ENCODE measurements at places on chromosomes 1 and 21.

DNA sequence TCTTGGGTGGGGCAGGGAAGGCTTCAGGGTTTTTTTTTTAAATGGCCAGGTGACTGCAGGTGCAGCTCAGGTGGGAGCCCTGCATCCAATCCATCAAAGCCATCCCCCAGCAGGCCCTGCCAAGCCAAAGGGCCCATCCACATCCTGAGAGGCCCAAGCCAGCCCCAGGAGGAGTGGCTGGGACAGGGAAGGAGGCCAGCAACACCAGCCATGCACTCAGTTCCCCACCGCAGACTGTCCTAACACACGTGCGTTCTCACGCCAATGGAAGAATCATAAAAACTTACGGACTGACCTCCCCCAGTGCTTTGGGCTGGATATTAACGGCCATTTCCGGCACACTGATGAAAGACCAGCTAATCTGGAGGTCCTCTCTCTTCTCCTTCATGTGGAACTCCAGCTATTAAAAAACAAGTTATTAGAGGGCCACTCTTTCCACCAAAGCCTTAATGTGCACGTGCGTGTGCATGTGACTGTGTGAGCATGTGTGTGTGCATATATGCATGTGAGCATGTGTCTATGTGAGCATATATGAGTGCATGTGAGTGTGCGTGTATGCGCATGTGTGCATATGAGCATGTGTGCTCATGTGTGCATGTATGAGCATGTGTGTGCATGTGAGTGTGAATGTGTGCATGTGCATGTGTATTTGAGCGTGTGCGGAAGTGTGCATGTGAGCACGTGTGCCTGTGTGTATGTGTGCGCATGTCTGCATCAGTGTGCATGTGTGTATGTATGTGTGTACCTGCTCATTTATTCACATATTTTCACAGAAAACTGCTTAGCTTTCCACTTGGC is 35.1 kb downstream of the C2CD2 start:
- no peak for DNase-seq

GRCh38 chr1:54791880-54792522 is 9.1 kb downstream of the TTC22 start:
- DNase-seq: no peak

- no peak for DNase-seq
Observed at GRCh38 chr1:175673371-175674150, 69.8 kb downstream of the TNR start.

DNA sequence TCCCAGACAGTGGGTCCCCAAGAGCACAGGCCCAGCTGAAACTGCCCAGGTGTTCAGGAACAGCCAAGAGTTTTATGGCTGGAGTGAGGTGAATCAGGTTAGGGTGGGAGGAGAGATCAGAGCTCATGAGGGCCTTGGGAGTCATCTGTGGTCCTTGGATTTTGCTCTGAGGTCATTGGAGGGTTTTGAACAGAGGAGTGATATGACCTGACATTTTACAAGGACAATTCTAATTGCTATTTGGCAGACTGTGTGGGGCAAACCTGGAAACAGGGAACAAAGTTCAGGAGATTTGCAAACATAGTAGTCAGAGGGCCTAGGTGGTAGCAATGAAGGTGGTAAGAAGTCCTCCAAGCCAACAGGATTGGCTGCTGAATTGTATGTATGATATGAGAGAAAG is 31.1 kb upstream of the LRRN2 start:
- DNase-seq: no peak

DNA sequence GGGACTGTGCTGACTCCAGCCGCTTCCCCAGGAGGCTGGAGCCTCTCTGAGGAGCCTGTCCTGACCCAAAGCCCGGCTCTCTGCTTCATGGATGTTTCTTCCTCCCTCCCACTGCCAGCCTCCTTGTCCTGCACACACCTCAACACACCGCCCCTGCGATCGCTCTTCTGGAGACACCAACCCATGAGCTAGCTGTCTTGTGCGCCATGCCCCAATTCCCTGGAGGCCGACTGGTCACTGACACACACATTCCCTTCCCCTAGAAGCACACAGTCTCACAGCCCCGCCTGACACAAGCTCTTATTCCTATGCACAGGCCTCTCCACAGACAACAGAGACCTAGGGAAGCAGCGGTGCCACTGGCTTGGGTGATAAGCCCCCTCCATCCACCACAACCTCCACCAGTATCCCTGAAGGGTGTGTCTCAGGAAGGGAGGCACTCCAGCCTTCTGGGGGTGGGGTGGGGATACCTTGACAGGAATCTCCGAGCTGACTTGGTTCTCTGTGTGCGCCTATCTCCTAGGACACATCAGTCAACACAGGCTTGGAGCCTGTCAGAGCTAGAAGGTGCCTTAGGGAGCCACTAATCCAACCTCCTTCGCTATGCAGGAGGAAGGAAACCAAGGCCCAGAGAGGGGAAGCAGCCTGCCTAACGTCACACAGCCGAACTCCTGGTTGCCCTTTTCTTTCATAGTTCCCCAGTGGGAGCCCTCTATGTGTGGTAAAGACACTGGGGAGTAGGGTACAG is 31.1 kb downstream of the AHDC1 start:
- no peak for DNase-seq

DNA sequence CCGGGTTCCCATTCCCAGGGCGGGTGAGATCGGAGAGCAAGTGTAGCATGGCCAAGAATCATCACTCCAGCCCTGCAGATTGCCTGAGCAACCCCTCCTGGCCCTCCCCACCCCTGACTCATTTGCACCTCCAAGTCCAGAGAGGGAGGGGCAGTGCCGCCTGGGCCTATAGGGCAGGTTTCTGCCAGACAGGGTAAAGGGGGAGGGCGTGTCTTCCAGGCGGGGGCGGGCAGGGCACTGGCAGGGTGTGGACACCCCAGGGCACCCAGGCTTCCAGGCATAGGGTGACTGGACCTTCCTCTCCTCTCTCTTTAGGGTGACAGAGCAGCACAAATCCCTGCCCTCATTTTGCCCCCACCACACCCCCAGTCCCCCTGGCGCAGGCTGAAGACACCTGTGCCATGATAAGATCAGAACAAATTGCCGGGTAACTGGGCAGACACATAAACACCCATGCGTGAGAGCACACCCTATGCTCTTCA is 3.2 kb upstream of the CRYBG2 start:
- DNase-seq: no peak

DNA sequence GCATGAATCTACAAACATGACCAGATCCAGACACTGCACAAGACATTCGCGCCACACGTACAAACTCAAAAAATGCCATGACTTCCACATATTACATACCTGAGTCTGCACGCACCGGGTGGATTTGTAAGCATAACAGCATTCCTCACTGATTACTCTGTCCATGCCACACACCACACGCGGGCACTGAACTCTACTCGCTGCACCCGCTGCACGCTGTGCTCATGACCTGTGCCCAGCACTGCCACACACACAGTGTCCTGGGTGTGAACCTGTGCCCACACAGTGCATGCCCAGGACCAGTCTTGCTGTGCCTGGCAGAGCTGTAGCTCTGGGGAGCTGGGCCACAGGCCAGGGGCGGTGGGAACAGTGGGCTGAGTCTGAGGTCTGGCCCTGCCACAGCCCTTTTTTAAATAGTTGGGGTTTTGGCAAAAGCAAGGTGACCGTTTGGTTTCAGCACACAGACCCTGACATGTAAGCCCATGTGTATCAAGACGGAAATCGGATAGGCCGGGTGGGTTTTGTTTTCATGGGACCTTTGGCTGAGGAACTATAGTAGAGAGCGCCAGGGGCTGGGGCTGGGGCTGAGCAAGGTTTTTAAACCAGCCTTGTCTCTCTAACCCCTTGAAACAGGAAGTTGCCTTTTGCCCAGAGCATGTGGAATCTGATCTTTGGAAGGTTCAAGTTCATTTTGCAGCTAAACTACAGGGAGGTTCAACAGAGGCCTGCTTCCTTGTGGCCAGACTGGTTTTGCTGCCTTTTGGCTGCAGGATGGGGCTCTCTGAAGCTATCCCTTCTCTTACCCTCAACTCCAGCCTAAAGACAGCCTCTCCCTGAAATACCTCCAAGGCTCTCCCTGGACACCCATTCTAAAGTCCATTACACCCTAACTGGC is 12.3 kb upstream of the GOLT1A start:
- DNase-seq: no peak

DNA sequence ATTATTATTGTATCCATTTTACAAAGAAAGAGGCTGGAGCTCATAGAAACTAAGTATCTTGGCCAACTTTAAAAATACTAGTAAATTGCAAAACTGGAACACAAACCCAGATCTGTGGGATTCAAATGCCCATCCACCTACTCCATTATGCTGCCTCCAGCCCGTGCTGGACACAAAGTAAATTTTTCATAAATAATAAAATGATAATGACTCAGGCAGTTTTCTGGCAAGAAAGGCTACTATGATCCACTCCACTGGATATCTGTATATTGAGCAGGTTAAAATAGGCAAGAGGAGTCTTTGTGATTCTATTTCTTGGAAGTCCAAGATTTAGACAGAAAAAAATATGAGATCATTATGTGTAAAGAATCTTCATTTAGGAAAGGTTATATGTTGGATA is 138.3 kb upstream of the DUSP10 start:
- no peak for DNase-seq

GRCh38 chr1:61070054-61070453 is 12.3 kb upstream of the NFIA start:
- no peak for DNase-seq

- no peak for DNase-seq
Observed at GRCh38 chr1:194014014-194014413, 827.6 kb upstream of the B3GALT2 start.

DNA sequence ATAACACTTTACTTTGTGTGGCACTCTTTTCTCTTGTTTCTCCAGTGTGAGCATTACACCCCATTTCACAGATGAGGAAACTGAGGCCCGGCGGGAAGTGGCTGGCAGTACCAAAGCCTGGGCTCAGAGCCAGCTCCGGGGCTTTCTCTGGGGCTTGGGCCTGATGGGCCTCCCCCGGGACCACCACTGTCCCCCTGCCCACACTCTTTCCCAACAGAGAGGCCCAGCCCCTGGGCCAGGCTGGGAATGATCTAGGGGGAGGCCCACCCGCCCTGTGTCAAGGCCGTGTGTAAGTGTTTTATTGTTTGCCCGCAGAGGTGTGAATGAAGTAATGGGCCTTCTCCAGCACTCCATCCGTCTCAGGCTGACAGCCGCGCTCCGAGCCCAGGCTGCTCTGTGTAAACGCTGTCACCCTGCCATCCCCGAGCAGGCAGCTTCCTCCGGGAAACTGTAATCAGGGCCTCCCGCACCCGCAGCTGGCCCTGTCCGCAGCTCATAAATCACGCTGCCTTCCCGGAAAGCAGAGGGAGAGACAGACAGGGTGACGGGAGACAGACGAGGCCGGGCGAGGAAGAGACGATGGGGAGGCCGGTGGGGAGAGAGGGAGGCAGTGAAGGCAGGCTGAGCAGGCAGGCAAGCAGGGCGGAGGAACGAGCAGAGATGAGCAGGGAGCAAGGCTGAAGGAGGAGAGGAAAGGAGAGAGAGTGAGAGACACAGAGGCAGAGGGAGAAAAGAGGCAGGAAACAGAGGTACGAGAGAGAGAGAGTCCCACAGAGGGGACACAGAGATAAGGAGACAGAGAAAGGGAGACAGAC is 109.7 kb upstream of the ZBTB40 start:
- no peak for DNase-seq

DNA sequence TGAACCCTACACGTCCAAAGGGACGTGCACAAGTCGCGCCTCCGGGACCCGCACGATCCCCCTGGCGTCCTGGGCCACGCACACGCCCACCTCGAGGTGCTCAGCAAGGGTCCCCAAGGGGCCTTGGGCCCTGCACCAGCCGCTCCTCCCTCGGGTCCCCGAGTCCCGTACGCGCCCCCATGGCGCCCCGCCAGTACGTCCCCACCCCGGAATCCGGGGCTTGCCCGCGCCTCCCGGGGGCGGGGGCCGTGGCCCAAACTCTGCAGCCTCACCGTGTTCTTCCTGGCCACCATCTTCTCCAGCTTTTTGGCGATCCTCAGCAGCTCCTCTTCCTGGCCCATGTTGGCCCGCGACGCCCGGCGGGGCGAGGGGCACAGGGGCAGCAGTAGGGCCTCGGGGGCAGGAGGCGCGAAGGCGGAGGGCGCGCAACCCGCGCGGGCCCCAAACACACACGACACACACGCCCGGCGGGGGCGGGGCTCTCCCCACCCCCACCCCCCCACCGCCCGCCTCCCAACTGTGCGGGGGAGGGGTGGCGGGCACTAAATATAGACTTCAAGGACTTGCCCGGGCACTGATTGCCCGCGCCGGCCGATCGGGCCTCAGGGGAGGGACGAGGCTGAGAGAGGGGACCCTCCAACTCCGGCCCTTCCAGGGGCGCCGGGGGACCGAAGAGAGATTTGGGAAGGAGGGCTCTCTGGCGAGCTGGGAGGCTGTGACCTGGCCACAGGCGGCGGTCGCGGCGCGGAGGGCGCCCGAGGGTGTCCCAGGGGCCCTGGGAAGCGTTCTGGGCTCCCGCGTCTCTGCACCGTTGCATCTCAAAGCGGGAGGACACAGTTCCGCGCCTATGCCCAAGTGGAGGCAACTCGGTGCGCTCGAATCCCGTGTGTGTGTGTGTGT is at the start of gene TCEA3:
Gene TCEA3 (minus strand): TSS at position 456 of the 900 bp plus-strand sequence. CDS start 115 bp downstream, at position 341.
- no peak for DNase-seq

DNA sequence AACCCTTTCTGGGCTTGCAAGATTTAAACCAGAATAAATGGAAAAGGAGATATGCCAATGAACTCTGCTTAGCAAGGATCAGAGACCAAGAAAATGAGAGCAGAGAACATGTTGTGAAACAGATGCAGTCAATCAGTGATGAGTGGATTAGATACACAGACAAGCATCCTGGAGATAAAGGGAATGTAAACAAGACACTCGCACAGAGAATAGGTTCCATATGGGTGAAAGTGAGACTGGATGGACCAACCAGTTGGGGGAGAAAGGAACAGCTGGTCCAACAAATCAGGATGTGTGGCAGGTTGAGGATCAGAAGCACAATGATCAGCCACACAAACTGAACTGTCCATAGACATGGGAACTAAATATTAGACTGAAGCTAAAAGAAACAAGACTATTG is 338.2 kb downstream of the ASTN1 start:
- DNase-seq: no peak

DNA sequence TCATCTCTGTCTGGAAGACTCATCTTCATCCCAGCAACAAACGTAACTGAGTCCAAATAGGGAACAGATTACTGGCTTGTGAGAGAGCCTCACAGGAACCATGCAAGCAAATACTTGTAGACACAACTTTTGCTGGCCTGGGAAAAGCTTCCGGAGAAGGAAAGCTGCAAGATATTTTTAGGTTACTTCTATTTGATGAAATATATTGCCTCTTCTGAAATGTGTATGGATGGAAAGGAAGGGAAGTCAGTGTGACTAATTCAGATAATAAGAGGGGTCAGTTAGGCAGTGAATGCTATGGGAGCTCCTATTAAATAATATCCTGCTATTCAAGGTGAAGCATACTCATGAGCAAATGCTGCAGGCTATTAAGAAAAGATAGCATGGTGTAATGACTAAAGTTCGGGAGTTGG is 20.4 kb upstream of the FGGY start:
- DNase-seq: no peak

- DNase-seq: no peak
Observed at GRCh38 chr1:211376807-211377470, 50.3 kb downstream of the TRAF5 start.

- DNase-seq: no peak
Observed at GRCh38 chr1:243325305-243325890, 69.6 kb downstream of the SDCCAG8 start.

DNA sequence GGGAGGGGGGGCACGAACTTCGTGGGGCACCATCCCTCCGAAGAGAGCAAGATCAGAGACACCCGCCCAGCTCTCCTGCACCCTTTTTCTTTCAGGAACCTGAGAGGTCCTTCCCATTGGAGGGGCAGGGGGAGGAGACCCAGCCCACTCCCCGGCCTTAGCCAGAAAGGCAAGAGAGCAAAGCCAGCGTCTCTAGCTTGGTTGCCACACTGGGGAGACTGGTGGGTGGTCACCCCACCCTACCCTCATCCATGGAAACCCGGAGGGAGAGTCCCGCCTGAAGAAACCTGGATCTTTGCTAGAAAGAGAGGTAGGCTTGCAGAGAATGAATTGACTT is 246 bp downstream of the ATP2B4 start:
- no peak for DNase-seq
